Epithelial cell of prostate (primary cell): ENCODE measurements at places on chromosomes 5 and 9.

- DNase-seq: no peak
These were observed 173.6 kb downstream of the GADD45G start for GRCh38 chr9:89778100-89779090.

- DNase-seq: no peak
These were observed 47.6 kb upstream of the SHOC1 start for GRCh38 chr9:111842313-111842712.

GRCh38 chr9:125889476-125890419 is 142.6 kb downstream of the PBX3 start:
- no peak for DNase-seq

DNA sequence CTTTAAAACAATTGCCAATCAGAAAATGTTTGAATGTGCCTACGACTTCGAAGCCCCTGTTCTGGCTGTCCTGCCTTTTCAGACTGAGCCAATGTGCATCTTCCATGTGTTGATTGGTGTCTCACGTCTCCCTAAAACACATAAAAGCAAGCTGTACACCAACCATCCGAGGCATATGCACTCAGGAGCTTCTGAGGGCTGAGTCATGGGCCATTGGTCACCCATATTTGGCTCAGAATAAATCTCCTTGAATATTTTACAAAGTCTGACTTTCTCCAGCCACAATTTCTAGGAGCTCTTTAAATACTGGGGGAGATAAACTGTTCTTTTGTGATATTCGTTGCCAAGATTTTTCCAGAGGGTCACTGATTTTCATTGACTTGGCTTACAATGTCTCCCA is 53.9 kb downstream of the C9orf57 start:
- DNase-seq: no peak

- DNase-seq: no peak
These were observed 73.3 kb downstream of the INSYN2B start for GRCh38 chr5:169906745-169907649.
